ENCODE measurements at places on chromosomes 12 and 14.
A peak's percentile ranks its signal among the peaks of the same experiment; 100 is the strongest.

GRCh38 chr14:79580414-79580813, 630.9 kb downstream of the DIO2 start:
- peak; percentile 32 for DNase-seq

- no peak for DNase-seq
These were observed 19.7 kb downstream of the SLC6A12 start for GRCh38 chr12:194276-194675.

GRCh38 chr12:55982319-55982936, 8.6 kb downstream of the RAB5B start:
- no peak for DNase-seq

- DNase-seq, result no peak
These were observed 8.6 kb downstream of the SLC6A13 start for GRCh38 chr12:254039-254438.

DNA sequence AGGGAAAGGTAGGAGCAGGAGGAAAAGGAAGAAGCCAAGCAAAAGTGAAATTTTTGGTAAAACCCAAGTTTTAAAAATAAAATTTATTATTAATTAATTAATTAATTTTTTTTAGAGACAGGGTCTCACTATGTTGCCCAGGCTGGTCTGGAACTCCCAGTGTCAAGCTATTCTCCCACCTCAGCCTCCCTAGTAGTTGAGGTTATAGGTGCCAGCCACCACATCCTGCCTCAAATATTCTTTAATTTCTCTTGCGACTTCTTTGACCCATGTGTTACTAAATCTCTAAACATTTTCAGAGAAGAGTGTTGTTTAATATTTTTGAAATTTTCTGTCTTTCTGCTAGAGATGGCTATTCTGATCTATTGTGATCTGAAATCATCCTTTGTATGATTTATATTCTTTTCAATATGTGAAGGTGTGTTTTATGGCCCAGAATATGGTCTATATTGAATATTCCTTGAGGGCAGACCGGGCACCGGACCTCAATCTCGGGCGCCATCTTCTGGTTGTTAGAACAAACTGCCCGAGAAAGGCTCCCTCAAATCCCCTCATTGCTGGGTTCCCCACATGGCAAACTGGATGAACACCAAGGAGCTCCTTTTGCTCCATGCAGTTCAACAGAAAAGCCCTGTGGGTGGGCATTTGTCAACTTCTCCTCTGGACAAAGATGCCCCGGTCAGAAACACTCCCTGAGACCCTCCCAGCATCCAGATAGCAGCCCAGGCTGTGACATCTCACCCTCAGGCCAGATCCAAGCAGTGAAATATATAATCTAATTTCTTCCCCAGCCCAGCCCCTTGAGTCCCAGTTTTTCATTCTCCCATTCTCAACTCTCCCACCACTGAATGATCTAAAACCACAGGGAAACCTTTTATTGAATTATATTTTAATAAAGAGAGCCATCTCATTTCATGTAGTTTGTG, 110.5 kb downstream of the ASCL4 start:
- DNase-seq, result peak; percentile 77

DNA sequence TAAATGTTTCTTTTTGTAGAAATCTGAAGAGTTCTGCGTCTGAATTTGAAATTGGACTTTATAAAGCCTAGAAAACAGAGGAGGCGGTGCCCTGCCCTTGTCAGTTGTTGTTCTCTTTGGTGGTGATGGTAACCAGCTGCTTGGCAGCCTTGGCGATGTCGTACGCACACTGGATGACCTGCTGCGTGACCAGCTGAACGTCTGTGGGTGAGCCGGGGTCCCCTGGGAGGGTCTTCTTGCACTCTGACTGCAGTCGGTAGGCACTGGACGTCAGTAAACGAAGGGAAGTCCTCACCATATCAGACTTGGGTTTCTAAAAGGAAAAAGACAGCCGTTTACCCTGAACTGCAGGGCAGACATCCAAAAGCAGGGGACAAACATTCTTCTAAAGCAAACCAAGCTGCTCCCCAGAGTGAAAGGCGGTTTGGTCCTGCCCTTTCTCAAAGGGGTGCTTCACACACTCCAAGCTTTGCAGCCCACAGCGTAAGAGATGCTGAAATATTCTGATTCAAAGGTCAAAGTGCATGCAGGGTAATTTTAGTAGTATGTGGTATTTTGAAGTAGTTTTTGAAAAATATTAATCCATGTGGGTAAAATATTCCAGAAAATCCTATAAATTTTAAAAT, 32.9 kb downstream of the TCHP start:
- no peak for DNase-seq

GRCh38 chr12:95259368-95259767, 41.8 kb downstream of the VEZT start:
- DNase-seq, result no peak

- DNase-seq, result no peak
These were observed 589.8 kb downstream of the KCNH5 start for GRCh38 chr14:62455446-62455845.

GRCh38 chr12:124664395-124665111, 97.1 kb upstream of the NCOR2 start:
- no peak for DNase-seq

- peak; percentile 14 for DNase-seq
These were observed 98.2 kb downstream of the ADAMTS20 start for GRCh38 chr12:43453761-43454160.

DNA sequence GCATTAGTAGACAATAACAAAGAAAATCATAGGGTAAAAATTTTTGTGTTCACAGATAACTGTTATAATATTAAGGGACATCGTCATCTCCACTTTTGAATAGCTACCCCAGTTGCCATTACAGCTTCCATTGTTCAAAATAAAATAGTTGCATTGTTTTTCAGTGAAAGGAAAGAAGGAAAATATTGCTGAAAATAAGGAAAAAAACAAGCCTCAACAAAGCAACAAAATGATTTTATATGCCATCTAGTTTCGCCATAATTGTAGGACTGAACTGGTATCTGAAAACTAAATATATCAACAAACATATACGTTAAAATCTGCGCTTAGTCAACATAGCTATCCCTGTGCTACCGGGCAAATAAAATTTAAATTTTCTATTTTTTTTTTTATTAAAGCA, 3.3 kb downstream of the CDK17 start:
- DNase-seq, result no peak

- no peak for DNase-seq
These were observed 140.4 kb upstream of the GZMB start for GRCh38 chr14:24774187-24774915.

DNA sequence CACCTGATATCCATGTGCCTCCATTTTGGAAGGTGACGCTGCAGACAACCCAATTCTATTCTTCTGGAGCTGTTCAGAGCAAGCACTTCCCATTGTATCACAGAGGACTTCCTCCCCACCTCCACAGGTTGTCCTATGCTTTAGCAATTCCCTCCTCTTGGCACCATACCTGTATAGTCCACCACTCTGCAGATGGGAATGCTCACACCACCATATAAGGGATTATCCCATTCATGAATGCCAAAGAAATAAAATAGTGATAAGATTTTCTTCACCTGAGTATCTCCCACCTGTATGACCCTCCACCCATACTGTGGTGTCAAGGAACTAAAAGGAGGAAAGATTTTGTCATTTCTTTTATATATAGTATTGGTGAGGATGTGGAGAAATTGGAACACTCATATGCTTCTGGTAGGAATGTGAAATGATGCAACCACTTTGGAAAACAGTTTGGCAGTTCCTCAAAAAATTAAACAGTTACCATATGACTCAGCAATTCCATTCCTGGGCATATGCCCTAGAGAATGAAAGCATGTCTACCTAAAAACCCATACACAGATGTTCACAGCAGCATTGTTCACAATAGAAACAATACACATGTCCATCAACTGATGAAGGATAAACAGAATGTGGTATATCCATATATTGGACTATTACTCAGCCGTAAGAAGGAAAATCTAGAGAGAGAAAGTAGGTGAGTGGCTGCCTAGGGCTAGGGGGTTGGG, 75.2 kb downstream of the FIGNL2 start:
- DNase-seq, result peak; percentile 39

DNA sequence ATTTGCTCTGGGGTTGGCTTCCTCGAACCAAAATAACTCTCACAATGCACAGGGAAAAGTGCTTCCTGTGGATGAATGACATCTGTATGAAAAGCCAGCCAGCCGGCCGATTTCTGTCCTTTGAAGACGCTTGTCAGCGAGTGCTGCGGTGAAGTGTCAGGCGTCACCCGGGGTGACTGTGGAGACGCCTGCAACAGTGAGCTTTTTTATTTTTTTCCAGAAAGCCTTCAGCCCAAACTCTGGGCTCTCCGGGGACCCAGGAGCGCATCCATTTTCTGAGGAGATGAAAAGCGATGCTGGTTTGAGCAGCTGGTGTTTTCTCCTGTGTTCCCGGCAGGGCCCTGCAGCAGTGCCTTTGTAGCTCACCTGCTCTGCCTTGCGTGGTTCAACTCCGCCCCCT, 147.9 kb upstream of the MYL2 start:
- no peak for DNase-seq

DNA sequence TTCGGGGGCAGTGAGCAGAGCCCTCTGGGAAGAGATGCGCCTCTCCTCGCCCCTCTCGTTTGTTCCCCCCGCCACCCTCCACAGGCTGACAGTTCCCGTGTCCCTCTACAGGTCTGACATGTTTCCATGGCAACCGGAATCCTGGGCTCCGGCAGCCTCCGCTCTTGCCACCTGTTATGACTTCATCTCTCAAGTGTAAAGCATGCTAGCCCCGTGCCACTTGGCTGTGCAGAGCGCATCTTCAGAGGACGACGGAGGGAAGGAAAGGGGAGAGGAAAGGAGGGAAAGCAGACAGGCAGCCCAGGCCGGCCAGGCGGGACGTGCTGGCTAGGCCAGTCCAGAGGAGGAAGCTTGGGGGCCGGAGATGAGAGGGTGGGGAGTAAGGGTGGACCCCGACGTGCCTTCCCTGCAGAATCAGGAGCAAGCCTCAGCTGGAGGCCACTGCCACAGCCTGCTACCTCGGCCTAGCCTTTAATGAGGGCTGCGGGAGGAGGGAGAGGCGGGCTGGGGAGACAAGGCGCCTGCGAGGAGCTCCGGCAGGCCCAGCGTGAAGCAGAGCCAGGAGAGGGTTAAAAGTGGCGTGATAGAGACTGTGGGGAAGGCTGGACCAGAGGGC, 214.3 kb downstream of the DPF3 start:
- no peak for DNase-seq

DNA sequence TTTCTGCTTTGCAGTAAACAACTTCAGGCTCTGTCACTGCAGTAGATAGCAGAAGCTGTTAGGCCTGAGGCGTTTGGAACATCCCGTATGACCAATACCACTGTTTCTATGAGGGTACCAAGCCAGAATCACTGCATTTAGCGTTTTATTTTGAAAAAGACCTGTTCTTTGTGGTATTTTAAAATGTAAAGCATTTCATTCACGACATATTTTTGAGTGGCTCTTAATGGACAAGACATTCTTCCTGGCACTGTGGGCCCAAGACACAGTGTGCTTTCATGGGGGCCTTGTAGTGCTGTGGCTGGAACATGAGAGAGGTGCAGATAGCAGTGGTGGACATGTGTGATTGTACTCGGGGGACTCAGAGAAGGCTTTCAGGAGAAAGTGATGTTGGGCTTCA, 86.4 kb downstream of the DDX51 start:
- no peak for DNase-seq

- DNase-seq, result peak; percentile 75
These were observed at the start of gene LRP1-AS for GRCh38 chr12:57146961-57147944. TSS of gene LRP1-AS (minus strand) at chr12:57147619.

DNA sequence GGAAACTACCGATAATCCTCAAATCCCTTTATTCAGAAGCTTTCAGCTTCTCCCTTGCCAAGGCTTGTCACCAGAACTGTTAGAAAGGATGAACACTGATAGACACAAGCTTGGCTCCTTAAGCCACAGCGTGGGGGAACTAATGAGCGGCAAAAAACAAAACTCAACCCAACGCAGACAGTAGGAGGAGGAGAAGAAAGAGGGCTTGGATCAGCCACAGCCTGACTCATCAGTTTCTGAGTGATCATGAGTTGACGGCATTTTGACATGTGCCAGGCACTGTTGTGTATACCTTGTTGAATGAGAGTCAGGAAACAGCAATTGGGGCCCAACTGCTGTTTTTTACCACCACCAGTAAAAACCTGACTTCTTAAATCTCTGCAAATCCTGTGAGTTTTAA, 23.7 kb downstream of the PLXNC1 start:
- peak; percentile 76 for DNase-seq

DNA sequence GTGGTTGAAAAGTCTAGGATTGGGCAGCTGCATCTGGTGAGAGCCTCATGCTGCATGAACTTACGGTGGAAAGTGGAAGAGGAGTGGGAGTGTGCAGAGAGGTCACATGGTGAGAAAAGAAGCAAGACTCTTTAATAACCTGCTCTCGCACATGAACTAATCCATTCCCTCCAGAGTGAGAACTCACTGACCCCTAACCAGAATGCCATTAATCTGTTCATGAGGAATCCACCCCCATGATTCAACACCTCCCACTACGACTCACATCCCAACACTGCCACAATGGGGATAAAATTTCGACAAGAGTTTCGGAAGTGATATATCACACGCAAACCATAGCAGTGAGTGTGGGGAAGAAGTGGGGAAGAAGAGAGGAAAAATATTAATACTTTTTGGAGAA, 377.4 kb downstream of the NAV3 start:
- no peak for DNase-seq

- no peak for DNase-seq
These were observed 834.9 kb downstream of the SLC6A15 start for GRCh38 chr12:84077679-84078078.

DNA sequence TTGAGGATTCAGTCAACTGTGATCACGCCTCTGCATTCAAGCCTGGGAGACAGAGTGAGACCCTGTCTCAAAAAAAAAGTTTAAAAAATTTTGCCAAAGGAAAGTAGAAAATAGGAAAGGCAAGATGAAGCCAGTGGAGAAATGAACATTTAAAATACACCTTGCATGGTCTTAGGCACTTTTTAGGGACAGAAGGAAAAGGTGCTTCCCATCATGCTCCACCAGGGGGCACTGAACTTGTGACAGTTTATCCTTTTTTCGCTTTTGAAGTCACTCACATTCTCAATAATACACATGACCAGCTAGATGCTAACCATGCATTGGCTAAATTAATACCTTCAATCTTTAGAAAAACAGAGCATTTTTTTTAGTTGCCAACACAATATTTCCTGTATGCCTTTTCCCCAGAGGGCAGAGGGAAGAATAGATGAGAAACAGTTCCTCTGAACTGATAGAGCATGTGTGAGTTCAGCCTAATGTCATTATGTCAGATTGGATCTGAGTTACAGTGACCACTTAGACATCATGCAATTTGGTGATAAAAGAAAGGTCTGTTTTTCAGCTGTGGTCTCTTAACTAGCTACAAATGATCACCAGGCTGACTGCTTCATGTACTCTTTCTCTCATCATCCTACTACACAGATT, 221.8 kb upstream of the SSTR1 start:
- peak; percentile 71 for DNase-seq

- peak; percentile 7 for DNase-seq
These were observed 53.8 kb upstream of the CCDC175 start for GRCh38 chr14:59630288-59630963.

GRCh38 chr12:93572712-93573551, 457 bp downstream of the SOCS2 start:
- DNase-seq, result peak; percentile 45
